ENCODE measurements at places on chromosomes 16 and 17. TPM values are rescaled to one million over a fixed set of nuclear protein-coding genes. Genes with fewer than 3 reads are reported as not detected.

- DNase-seq, result no peak
- H3K4me3 ChIP-seq, result peak overlapping the region; percentile 82
- peaks cover 31% of the 10 kb centered on the region for H3K4me1 ChIP-seq
- H3K27me3 ChIP-seq, result peaks cover 10% of the 10 kb centered on the region
- peak overlapping the region; percentile 87 for H3K27ac ChIP-seq
Measured at GRCh38 chr17:81916234-81917001, 1.6 kb downstream of the SIRT7 start.

GRCh38 chr16:9647981-9648701 lies 534.1 kb downstream of the GRIN2A start:
- no peak overlapping the region for H3K27ac ChIP-seq
- no peak overlapping the region for H3K4me3 ChIP-seq
- H3K36me3 ChIP-seq, result no peaks in the 10 kb centered on the region
- no peak for DNase-seq
- H3K4me1 ChIP-seq, result no peaks in the 10 kb centered on the region

GRCh38 chr17:65099941-65100315 lies 37.2 kb upstream of the RGS9 start:
- H3K27me3 ChIP-seq, result peaks cover 7% of the 10 kb centered on the region
- peak overlapping the region; percentile 89 for H3K4me3 ChIP-seq
- H3K4me1 ChIP-seq, result peaks cover 22% of the 10 kb centered on the region
- H3K27ac ChIP-seq, result peak overlapping the region; percentile 98
- DNase-seq, result peak; percentile 69

DNA sequence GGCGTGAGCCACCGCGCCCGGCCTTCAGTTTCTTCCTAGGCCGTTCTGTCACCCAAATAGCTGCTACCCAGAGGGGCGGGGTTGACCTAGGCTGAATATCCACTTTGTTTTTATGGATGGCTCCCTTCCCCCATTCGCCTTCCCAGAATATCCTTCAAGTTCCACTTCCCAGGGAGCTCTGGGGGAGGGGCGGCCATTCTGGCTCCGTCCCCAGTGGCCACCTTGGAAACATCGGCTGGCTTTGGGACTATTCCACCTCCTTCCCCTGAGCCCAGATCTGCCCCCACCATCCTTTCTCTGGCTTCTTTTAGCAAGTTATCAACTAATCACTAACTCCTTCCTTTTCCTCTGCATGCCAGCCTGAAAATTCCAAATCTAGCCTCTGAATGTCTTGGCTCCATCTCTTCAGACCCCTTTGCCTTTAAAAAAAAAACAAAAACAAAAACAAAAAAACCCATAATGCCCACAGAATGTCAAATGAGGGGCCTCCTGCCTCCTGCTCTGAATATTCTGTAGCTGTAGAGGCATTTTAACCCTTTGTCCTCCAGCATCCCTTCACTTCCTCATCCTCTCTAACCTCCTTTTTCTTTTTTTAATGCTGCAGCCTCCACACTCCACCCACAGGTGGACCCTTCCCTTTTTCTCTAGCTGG lies 6.4 kb downstream of the ATP1B2 start:
- peaks cover 3% of the 10 kb centered on the region for H3K4me1 ChIP-seq
- peaks cover 4% of the 10 kb centered on the region for H3K27me3 ChIP-seq
- DNase-seq, result no peak
- H3K36me3 ChIP-seq, result no peaks in the 10 kb centered on the region

- H3K4me3 ChIP-seq, result no peak overlapping the region
- H3K36me3 ChIP-seq, result no peaks in the 10 kb centered on the region
- H3K4me1 ChIP-seq, result no peaks in the 10 kb centered on the region
- no peak overlapping the region for H3K27ac ChIP-seq
- peak; percentile 51 for DNase-seq
- H3K27me3 ChIP-seq, result no peaks in the 10 kb centered on the region
Measured at GRCh38 chr17:19513897-19514488, 19.7 kb upstream of the SLC47A1 start.

Gene CTCF
- 60.4 TPM for polyA plus RNA-seq

Gene PLA2G10
- not detected for polyA plus RNA-seq

Gene KRT27
- polyA plus RNA-seq, result not detected

Gene MAF
- 0.93 TPM for polyA plus RNA-seq

- H3K27ac ChIP-seq, result no peak overlapping the region
- peaks cover 22% of the 10 kb centered on the region for H3K27me3 ChIP-seq
- DNase-seq, result no peak
- H3K4me1 ChIP-seq, result peaks cover 2% of the 10 kb centered on the region
- H3K36me3 ChIP-seq, result no peaks in the 10 kb centered on the region
Measured at GRCh38 chr17:2745317-2746037, 4.0 kb downstream of the CCDC92B start.

GRCh38 chr16:25030420-25031131 lies 15.4 kb upstream of the ARHGAP17 start:
- peak overlapping the region; percentile 98 for H3K4me3 ChIP-seq
- peak; percentile 10 for DNase-seq
- peak overlapping the region; percentile 86 for H3K27ac ChIP-seq

DNA sequence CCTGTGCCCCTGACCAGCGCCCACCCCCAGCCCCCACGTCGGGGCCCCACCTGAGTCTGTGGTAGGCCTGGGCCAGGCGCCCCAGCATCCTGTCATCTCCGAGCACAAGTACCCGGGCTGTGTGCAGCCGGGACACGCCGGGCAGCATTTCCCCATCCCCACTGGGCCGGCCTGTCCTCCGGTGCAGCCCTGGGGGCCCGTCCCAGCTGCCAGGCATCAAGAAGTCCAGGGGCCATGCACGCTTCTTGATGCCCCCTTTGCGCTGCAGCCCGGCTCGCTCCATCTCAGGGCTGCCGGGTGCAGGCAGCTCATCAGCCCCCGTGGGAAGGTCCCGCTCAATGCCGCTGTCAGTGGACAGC lies 29.3 kb upstream of the MFSD6L start:
- H3K36me3 ChIP-seq, result peaks cover 4% of the 10 kb centered on the region
- no peaks in the 10 kb centered on the region for H3K4me1 ChIP-seq
- H3K27ac ChIP-seq, result no peak overlapping the region
- no peak for DNase-seq
- H3K27me3 ChIP-seq, result no peaks in the 10 kb centered on the region

GRCh38 chr16:12171206-12171605 lies 194.7 kb downstream of the SNX29 start:
- DNase-seq, result no peak
- no peaks in the 10 kb centered on the region for H3K27me3 ChIP-seq
- no peak overlapping the region for H3K4me3 ChIP-seq
- no peak overlapping the region for H3K27ac ChIP-seq

Gene CCL4
- polyA plus RNA-seq, result 1,008 TPM

GRCh38 chr16:56637814-56638750 lies at the start of gene MT1A:
Gene MT1A, plus strand, starts transcription at chr16:56638666. Its CDS starts 73 bp downstream, at chr16:56638739.
- H3K4me3 ChIP-seq, result no peak within 1 kb of the TSS
- peaks cover 20% of the 10 kb centered on the region for H3K4me1 ChIP-seq
- no peak within 1 kb of the TSS for H3K27ac ChIP-seq
- no peak for DNase-seq

Gene IL17C
- polyA plus RNA-seq, result 0.64 TPM

Gene FCSK
- polyA plus RNA-seq, result 11.9 TPM

Gene KRT31
- not detected for polyA plus RNA-seq

GRCh38 chr16:2532494-2533141 lies 1.4 kb upstream of the CEMP1 start:
- peaks cover 31% of the 10 kb centered on the region for H3K4me1 ChIP-seq
- DNase-seq, result peak; percentile 87
- peak overlapping the region; percentile 98 for H3K4me3 ChIP-seq
- H3K36me3 ChIP-seq, result no peaks in the 10 kb centered on the region

GRCh38 chr16:83005653-83006160 lies 378.9 kb downstream of the CDH13 start:
- H3K27me3 ChIP-seq, result peaks cover 1% of the 10 kb centered on the region
- no peak overlapping the region for H3K4me3 ChIP-seq

Gene CLEC3A
- not detected for polyA plus RNA-seq

- peaks cover 19% of the 10 kb centered on the region for H3K4me1 ChIP-seq
- H3K4me3 ChIP-seq, result no peak overlapping the region
- peak overlapping the region; percentile 54 for H3K27ac ChIP-seq
- DNase-seq, result no peak
Measured at GRCh38 chr17:49699966-49700575, 7.7 kb downstream of the SLC35B1 start.

DNA sequence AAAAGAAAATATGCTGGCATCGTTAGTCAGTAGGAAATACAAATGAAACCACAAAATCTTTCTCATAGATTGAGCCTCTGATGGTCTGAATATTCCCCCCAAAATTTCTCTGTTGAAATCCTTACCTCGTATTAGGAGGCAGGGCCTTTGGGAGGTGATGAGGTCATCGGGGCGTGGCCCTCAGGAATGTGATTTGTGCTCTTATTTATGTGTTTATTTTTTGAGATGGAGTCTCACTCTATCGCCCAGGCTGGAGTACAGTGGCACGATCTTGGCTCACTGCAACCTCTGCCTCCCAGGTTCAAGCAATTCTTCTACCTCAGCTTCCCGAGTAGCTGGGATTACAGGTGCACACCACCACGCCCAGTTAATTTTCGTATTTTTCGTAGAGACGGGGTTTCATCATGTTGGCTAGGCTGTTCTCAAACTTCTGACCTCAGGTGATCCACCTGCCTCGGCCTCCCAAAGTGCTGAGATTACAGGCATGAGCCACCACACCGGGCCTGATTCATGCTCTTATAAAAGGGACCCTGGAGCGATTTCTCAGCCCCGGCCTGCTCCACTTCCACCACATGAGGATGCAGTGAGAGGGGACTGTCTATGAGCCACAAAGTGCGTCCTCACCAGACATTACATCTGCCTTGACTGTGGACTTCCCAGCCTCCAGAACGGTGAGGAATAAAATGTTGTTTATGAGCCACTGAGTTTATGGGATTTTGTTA lies 53.1 kb downstream of the DNAH17 start:
- no peaks in the 10 kb centered on the region for H3K4me1 ChIP-seq
- H3K4me3 ChIP-seq, result no peak overlapping the region
- H3K36me3 ChIP-seq, result no peaks in the 10 kb centered on the region
- H3K27ac ChIP-seq, result no peak overlapping the region
- DNase-seq, result no peak

DNA sequence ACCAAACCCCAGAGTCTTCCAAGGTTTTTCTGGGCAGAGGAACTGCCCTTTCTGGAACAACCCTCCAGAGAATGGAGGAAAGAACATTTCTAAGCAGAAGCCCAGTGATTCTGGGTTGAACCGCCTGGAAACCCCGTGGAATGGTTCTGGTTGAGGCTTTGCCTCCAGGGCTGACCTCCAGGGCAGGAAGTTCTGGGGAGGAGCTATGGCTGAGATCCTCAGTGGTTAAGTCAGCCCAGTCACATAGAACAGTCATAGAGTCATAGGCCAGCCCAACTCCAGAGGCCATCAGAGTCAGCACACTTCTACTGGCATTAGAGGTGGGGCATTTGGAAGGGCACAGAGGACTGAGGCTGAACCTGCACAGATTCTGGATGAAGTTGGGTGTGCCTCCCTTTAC lies 65.9 kb downstream of the SPACA3 start:
- peaks cover 11% of the 10 kb centered on the region for H3K27me3 ChIP-seq
- H3K36me3 ChIP-seq, result no peaks in the 10 kb centered on the region
- no peak overlapping the region for H3K4me3 ChIP-seq
- DNase-seq, result no peak

Gene CRISPLD2
- 0.09 TPM for polyA plus RNA-seq

DNA sequence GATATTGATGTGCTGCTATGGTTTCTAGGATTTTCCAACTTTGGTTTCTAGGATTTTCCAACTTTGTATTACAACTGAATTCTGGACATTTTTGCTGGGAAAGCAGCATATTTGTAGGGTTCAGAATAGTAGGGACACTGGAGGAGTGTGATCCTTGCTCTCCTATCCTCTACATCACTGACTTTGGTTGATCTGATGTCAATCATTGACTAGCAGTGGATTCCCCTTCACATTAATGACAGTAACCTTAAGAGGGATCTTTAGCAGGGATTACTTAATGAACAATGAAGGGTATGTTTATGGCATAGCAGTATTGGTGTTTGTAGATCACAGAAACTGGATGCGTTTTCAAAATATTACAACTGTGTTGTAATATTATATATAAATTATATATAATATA lies 67.4 kb downstream of the MAP2K4 start:
- DNase-seq, result no peak
- H3K4me1 ChIP-seq, result peaks cover 38% of the 10 kb centered on the region

DNA sequence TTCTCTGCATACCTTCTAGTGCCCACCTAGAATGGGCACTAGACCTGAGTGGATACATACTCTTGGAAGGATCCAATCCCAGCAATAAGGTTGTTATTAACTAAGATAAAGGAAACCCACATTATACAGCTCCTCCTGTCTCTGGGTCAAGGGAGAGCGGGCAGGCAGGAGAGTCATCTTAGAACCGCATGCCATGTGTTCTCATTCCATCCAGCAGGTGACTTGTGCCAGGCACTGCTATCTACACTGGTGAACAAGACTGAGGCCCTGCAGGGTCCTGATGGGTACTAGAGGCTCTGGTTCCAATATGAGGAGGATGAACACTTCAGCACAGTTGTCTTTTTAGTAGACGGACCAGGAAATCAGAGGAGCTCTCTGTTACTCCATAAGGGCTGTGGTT lies 5.9 kb upstream of the CD300H start:
- DNase-seq, result no peak
- peaks cover 6% of the 10 kb centered on the region for H3K27me3 ChIP-seq
- H3K27ac ChIP-seq, result no peak overlapping the region
- no peak overlapping the region for H3K4me3 ChIP-seq
- peaks cover 3% of the 10 kb centered on the region for H3K36me3 ChIP-seq

All from immature natural killer cell (primary cell).